ENCODE measurements at places on chromosomes 6 and 20. TPM values are rescaled to one million over a fixed set of nuclear protein-coding genes. Genes with fewer than 3 reads are reported as not detected.

HLA-DOA gene
- total RNA-seq = 1.6 TPM

- no peak for DNase-seq
These were observed 14.0 kb upstream of the HLA-F start for GRCh38 chr6:29709188-29709587.

DNA sequence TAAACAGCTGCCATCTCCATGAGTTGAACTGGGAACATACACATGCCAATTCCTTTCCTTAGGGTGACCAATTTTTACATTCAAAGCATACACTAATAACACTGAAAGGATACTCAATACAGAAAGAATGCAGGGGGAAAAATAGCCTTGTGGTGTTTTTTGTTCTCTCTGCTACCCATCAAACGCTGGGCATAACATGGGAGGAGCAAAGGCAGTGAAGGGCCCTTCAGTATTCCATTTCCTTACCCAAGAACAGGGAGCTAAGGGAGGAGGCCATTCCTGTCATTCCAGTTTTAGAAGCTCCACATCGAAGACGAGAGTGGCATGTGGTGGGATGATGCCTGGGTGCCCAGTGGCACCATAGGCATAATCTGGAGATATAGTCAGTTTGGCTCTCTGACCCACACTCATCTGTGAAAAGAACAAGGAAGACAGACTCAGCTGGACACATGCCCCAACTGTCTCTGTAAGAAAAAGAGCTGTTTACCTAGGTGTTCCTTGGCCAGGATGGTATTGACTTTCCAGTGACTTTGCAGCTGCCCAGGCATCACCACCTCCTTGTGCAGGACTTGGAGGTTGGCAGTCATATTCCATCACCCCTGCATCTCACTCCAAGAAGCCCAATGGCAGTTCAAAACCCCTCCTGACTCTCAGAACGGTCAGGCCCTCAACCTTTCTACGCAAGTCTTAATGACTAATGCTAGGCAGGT, 20.9 kb downstream of the FKBP1A start:
- DNase-seq = no peak

DNA sequence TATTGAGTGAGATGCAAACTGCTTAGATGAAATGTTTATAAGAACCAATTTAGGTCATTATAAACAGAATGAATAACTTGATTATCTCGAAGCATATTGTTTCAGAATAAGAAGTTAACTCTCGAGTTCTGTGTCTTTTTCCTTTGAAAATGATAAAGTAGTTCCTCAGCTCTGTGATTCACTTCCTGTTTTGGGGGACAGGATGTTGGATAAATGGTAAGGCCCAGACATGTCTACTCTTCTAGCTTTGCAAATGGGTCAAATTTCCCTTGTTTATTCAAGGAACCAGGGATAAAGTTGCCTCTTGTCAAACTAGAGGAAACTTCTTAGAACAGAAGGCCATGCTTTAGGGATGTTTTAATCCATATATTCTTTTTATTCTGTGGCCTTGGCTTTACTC, 246.9 kb downstream of the SOX4 start:
- no peak for DNase-seq

DNA sequence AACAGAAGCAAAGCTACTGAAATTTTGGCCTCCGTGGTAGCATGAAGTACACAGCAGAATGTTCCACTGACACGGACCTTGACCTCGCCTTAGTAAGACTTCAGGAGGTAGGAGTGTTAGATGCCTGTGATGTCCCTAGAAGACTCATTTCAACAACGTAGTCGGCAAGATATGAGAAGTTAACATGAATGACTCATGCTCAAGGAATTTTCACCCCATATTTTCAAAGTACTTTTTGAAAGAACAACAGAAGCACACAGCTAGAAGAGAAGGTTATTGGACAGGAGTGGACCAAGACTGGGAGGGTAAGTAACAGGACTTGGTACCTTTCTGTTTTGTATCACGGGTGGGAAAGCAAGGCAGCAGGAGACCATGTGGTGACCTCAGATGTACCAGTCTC, 78.0 kb downstream of the DZANK1 start:
- DNase-seq = no peak

CPNE5 gene
- total RNA-seq = 6.7 TPM

BEND6 gene
- 1.5 TPM for total RNA-seq

DNA sequence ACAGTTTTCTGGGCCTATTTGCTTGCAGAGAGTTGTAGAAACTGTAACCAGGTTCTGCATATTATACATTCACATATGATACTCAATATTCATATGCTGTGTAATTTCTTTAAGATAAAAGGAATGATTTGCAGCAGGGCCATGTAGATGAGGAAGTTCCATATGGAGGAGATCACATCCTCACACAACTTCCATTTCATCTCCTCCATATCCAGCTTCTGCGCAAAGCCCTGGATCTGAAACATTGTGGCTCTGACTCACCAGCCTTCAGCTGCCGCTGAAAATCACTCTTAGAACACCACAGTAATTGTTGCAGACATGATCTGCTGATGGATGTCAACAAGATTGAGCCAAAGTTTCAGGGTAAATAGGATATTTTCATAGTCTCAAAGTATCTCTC, 57.7 kb downstream of the PXDC1 start:
- DNase-seq = no peak

GRCh38 chr6:84568971-84569370, 195.4 kb downstream of the TBX18 start:
- DNase-seq = no peak

SPATA25 gene
- total RNA-seq = 3.3 TPM

GRCh38 chr20:1700990-1701389, 43.4 kb upstream of the SIRPG start:
- DNase-seq = no peak

DNA sequence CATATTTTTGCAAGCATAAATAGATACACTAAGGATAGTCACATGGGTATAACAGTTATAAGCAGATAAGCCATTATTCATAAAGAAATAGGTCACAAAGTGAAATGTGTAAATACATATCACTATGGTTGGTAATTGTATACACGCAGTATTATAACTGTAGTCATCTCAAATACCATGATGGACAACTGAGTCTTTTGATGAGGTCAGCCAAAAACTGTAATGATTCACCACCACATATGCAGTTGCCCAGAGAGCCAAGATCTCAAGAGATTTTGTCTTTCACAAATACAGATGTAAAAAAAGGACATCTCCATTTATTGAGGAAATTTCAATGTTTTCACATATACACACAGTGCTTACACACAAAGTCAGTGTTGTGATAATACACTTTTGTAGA, 28.3 kb downstream of the ZNF292 start:
- DNase-seq = no peak

MYB gene
- total RNA-seq = 0.24 TPM

DNA sequence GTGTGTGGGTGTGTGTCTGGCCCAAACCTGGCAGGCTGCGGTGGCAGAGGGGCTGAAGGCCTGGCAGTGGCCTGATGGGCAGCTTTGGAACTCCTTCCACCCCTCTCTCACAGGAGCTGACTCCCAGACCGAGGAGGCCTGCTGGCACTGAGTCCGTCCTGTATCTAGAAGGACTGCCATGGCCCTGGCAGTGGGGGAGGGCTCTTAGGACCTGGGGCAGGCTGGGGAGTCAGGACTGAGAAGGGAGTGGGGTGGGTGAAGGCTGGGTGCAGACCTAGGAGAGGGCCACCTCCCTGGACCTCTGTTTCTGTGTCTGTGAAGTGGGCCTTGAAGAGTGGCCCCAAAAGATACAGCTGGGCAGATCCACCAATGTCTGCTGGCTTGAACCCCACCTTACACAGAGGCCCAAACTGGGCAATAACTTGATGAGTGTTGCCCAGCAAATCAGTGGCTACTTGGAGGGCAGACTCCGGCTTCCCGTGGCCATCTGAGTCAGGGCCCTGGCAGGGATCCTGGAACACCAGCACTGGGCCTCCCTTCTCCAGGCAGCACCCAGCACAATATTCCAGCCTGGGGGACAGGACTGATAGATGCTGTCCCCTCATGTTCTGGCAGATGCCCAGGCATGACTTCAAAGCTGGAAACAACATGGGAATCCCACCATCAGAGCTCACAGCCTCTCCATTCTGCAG, 46.7 kb upstream of the BLCAP start:
- no peak for DNase-seq

DNA sequence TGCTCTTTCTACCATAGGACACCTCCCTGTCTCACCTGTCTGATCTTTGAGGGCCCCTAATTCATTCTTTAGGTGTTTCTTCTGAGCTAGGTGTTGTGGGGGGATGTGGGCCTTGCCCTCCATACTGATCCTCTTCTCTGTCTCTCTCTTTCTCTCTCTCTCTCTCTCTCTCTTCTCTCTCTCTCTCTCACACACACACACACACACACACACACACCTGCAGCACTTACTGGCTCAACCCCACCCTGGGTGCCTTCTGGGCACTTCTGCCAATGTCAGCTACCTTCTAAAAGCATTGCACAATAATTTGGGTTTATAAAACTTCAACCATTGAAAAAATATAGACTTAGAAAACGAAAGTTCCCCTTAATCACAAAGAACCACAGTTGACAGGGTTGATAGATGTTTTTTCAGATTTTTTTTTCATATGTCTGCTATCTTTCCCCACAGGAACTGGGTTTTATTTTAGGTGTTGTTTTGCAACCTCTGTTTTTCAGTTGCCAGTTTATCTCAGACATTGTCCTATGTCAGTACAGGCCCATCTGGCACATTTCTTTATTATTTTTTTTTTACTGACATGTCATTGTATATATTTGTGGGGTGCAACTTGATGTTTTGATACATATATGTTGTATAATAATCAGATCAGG, 28.1 kb downstream of the PKIG start:
- DNase-seq = peak; percentile 57

EPB41L1 gene
- 21.8 TPM for total RNA-seq

- no peak for DNase-seq
These were observed 39.3 kb downstream of the HUS1B start for GRCh38 chr6:617456-618100.

SPATS1 gene
- not detected for total RNA-seq

DNA sequence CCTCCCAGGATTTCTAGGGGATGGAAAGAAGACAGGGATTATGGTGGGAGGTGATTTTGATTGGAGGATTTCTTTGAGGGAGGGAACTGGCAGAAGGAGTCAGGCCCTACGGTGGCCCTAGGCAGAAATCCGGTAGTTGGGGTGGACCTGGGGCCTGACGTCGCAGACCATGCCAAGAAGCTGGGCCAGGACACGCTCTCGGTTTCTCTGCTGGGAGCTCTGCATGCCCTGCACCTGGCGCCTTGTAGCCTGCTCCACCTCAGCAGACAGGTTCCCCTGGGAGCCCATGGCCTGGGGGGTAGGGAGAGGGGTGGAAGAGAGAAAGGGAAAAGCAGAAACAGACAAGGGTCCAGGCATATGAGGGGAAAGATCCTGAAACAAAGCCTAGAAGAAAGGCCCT, 1.1 kb downstream of the ATP6V1G2 start:
- DNase-seq = peak; percentile 47

MUC21 gene
- total RNA-seq = not detected

DNA sequence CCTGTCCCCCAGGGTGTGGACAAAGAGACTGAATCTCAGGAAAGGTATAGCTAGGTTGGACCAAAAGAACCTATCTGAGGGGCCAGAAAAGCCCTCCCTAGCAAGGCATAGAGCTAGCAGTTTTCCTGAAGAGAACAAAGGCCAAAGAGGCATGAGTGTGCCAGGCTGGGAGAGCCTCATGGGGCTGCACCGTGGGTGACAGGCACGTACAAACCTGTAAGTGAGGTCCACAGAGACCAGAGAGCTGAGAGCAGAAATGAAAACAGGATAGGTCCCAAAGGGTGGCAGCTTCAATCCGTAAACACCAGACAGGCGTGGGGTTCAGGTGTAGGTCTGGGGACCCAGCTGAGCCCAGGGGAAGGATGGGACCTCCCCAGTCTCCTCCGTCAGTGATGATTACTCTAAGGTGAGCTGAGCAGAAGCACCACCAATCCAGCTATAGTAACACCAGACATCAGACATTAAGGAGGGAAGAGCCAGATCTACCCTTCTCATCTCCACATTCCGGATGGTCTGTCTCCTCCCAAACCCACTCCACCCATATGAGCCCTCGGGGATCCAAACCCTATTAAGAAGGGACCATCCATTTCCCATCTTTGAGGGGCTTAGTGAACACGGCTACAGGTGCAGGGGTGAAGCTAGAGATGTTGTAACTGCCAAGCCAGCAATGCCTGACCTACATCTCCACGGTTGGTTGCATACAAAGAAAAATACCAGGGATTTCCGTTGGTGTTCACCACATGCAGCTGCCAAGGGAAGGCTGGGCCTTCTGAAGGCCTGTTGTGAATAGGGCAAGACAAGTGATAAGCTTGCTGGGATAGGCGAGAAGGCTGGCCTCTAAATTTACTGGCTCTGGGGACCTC, 38.3 kb downstream of the BCL2L1 start:
- no peak for DNase-seq

SIRPA gene
- 45.8 TPM for total RNA-seq

DNA sequence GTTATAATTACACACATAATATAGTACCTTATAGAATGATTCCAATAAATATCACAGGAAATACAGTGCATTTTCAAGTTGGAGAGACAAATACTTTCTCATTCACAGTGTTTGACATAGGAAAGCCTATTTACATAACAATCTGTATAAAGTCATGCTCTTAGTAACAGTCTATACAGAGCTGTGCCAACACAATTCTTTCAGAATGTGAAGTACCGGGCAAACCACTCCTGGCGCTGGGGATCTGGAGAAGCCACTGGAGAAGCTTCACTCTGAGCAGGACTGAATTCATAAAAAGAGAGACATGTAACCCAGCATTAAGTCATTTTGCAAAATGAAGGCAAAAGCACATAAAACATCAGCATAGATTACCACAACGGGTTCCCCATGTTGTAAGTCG, 24.9 kb upstream of the MCM9 start:
- no peak for DNase-seq

DNA sequence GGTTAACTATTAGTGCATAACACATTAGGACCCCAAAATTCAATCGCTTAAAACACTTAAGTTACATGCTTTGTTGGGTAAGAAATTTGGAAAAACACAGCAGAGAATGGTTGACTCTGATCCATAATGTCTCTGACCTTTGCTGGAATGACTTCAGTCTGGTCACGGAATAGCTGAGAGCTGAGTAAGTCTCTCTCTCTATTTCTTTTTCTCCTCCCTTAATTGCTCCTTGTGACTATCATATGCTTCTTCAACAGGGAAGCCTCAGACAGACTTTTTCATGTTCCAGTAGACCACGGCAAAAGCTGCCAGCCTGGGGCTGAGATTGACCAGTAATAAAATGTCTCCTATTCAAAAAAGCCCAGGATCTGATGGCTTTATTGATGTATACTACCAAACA, 4.8 kb downstream of the OR12D1 start:
- DNase-seq = no peak

DNA sequence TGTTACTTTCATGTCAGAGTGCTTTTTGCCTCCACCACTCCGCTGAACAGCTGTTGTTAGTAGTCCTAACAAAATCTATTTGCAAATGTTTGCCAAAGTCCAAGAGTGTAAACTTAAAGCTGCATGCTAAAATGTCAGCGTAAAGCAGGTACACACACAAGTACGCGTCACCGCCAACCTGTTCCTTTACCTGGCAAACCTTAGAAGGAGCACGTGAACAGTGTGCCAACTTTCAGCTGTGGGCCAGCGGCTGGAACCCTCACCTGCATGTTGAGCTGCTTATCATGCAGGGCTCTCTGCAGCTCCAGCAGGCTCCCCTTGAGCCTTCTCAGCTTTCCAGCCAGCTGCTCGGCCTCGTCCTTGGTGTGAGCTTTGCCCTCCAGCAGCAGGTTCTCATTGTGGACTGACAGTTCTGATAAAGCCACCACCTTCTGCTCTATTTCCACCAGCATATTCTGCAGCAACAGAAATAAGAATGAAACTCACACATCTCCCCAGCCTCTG, 359.3 kb downstream of the SYNE1 start:
- DNase-seq = no peak

SNAI1 gene
- total RNA-seq = 4.3 TPM
